ENCODE measurements at places on chromosomes 5 and 9. TPM values are rescaled to one million over a fixed set of nuclear protein-coding genes. Genes with fewer than 3 reads are reported as not detected.

ANKDD1B gene
- not detected for total RNA-seq

DNA sequence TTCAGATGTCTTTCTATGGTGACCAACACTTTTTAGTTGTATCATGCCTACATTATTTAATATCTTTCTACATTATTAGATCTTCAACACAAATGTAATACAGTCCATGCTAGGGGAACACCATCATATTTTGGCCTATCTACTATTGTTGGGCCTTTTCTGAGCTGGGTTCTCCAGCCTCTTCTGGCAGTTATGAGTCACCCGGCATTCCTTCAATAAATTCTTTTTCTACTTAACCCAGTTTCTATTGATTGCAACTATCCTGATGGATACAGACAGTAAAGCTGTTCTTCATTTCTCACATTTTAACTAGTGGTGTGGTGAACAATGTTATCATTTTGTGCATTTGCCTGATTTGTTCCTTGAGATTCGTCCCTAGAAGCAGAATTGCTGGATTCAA is 529.3 kb downstream of the BNC2 start:
- H3K4me3 ChIP-seq = no peak overlapping the region
- H3K4me1 ChIP-seq = no peaks in the 10 kb centered on the region
- no peak overlapping the region for H3K27ac ChIP-seq
- no peaks in the 10 kb centered on the region for H3K36me3 ChIP-seq

DNA sequence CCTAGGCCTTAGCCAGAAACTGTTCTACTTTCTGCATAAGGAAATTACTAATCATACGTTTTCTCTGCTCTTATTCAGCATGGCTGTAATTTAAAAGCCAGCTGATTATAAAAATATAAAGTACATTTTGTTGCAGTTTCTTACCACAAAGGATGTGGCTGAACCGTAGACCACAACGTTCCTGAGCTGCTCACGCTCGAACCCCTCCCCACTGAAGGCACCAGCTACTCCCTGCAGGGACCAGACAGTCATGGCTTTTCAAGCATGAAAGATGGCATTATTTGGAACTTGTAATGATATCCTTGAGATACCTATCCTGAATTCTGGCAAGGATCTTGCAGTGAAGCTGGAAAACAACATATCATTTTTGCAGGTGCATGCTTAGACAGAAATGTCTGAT is 91.8 kb upstream of the DMRT1 start:
- peak; percentile 45 for DNase-seq
- peaks cover 1% of the 10 kb centered on the region for H3K36me3 ChIP-seq
- H3K4me3 ChIP-seq = no peak overlapping the region
- peak overlapping the region; percentile 48 for H3K27ac ChIP-seq
- no peaks in the 10 kb centered on the region for H3K27me3 ChIP-seq
- peaks cover 45% of the 10 kb centered on the region for H3K4me1 ChIP-seq

DNA sequence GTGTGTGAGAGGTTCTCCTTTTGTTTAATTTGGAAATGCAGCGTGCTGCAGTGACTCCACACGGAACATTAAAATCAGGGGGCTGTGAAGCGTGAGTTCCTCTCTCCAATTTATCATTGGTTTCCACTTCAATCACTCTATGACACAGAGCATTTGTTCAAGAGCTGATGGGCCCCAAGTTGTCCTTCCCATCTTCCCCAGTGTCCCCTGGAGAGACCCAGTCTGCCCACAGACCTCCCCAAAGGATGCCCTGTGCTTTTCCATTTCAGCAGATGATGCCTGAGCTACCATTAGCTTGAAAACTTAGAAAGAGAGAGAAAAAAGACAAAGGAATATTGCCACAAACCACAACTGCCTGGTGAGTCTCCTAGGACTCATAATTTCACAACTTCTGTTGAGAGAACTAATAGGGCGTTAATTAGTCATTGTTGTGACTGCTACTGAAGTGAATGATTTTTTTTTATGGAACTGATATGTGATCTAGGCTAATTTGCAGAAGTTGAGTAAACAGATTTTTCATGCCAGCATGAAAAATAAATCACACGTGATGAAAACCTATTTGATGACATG is 772.7 kb downstream of the SEMA5A start:
- no peaks in the 10 kb centered on the region for H3K36me3 ChIP-seq
- H3K4me3 ChIP-seq = no peak overlapping the region
- no peak for DNase-seq
- no peak overlapping the region for H3K27ac ChIP-seq
- no peaks in the 10 kb centered on the region for H3K4me1 ChIP-seq

DNA sequence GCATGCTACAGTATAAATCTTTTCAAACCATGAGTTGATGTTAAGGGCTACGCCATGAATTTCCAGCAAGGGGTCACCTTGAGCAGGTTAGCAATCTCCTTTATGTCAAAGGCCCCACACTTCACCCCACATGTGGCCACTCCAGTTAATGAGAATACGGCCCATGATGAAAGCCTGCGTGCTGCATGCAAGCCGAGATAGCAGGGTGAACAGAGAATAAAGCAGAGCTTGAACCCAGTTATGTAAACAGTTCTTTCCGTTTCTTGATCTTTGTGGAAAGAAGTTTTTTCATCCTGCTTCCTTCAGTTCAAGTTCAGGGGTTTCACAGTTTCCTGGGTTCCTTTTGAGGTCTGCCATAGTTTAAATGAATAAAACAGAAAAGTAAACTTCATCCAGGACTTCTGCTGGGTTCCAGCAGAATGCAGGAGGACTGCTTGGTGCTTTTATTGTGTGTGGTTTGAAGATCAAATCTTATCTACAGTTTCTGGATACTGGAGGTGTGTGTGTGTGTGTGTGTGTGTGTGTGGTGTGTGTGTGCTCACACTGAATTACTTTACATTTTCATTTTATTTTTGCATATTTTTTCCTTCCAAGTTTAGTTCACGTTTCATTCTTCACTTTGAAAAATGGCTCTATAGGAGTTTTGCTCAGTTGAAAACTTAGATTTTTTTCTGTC is 87.1 kb downstream of the HMHB1 start:
- peaks cover 22% of the 10 kb centered on the region for H3K4me1 ChIP-seq
- H3K4me3 ChIP-seq = no peak overlapping the region
- no peaks in the 10 kb centered on the region for H3K27me3 ChIP-seq
- no peaks in the 10 kb centered on the region for H3K36me3 ChIP-seq

GRCh38 chr9:111114486-111114885 is 76.2 kb upstream of the LPAR1 start:
- H3K27me3 ChIP-seq = no peaks in the 10 kb centered on the region
- no peak overlapping the region for H3K4me3 ChIP-seq
- H3K27ac ChIP-seq = no peak overlapping the region
- H3K4me1 ChIP-seq = no peaks in the 10 kb centered on the region
- no peak for DNase-seq

DNA sequence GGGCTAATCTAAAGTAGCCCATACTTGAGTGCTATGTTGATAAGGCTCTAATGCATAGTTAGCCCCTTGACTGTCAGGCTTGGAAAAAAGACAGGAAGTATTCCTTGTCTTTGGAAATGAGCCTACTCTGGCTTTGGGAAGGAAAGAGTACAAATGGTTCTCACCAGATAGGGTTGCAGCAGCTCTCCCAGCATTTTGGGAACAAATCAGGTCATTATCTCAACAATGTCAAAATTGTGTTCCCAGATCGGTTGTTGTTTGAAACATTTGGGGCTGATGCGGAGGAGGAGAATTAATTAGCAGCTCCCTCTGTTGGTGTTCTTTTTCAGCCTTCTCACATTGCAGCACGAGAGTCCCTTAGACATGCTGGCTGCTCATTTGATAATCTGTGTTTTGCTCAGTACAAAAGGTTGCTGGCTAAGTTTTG is 294.7 kb upstream of the DMRT1 start:
- H3K27me3 ChIP-seq = no peaks in the 10 kb centered on the region
- no peak overlapping the region for H3K4me3 ChIP-seq
- H3K4me1 ChIP-seq = no peaks in the 10 kb centered on the region
- no peaks in the 10 kb centered on the region for H3K36me3 ChIP-seq

GRCh38 chr9:108149326-108149725 is 659.8 kb upstream of the KLF4 start:
- no peak overlapping the region for H3K27ac ChIP-seq
- DNase-seq = no peak
- H3K36me3 ChIP-seq = no peaks in the 10 kb centered on the region
- no peaks in the 10 kb centered on the region for H3K27me3 ChIP-seq
- no peaks in the 10 kb centered on the region for H3K4me1 ChIP-seq

- DNase-seq = no peak
- peaks cover 41% of the 10 kb centered on the region for H3K4me1 ChIP-seq
- peaks cover 22% of the 10 kb centered on the region for H3K36me3 ChIP-seq
Measured at GRCh38 chr5:65928860-65929259, 2.5 kb downstream of the ERBIN start.

Measured in activated naive CD8-positive, alpha-beta T cell treated with anti-CD3 and anti-CD28 coated beads for 36 hours (primary cell).